ENCODE measurements at places on chromosomes 16 and 17.

- no peak for DNase-seq
Measured at GRCh38 chr16:3549906-3550305, 27.3 kb downstream of the NLRC3 start.

GRCh38 chr16:50534091-50534490, 14.1 kb upstream of the NKD1 start:
- DNase-seq = no peak

GRCh38 chr16:29745121-29745852, 503 bp downstream of the C16orf54 start:
- DNase-seq = no peak

DNA sequence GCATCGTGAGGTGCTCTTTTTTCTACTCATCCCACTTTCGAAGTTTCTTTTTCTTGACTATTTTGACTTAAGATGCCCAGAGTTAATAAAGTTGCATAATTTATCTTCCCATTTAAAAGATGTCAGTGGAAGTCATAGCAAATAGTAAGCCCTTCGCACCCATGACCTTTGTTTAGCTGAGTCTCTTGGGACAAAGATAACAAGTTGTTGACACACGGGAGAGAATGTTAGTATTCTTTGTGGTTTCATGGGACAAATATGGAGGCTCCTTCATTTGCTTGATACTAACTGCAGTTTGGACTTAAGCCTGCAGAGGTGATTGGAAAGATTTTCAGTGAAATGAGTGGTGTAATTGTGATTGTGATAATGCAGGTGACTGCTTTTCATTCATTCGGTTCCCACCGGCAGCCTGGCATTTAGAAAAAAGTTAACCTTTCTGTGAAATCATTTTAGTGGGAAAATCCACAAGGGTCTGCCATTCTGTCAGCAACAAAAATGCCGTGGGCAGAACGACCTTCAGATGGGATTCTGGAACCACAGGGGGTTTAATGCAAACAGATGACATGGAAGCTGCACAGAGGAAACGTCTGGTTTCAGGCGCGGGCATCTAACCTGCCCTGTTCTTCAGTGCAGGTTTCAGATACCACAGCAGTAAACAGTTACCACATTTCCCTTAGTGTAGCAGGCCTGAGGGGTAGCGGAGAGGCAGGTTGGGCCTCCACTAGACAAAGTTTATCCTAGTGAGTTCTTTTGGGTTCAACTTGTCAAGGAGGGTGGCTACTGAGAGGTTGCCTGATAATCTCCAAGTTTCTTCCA, 123.0 kb downstream of the RPTOR start:
- no peak for DNase-seq

GRCh38 chr17:59763861-59764260, 56.4 kb downstream of the VMP1 start:
- no peak for DNase-seq

DNA sequence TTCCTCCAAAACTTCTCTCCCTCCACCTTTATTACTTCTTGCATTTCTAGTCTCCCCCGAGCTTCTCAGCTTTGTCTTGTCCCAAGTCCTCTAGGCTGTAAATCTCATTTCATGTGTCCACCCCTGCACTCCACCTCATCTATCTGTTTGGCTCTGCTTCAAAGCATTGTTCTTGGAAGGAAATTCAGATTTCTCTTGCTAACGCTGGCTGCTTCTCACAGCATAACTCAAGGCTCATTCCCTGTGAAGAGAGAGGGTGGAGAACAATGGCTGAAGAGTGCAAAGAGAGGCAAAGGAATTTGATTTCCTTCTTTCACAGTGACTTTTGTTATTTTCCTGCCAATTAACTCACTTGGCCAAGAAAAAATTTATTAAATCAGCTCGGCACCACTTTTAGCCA, 476.5 kb downstream of the TMEM114 start:
- no peak for DNase-seq

GRCh38 chr17:16484445-16485175, 7.4 kb downstream of the LRRC75A start:
- DNase-seq = no peak

- DNase-seq = no peak
Measured at GRCh38 chr17:27269201-27269600, 24.7 kb upstream of the WSB1 start.

- DNase-seq = no peak
Measured at GRCh38 chr17:57282296-57282695, 26.0 kb downstream of the MSI2 start.

- DNase-seq = no peak
Measured at GRCh38 chr17:32529604-32530003, 42.8 kb downstream of the CDK5R1 start.

- DNase-seq = no peak
Measured at GRCh38 chr16:74936902-74937560, 47.9 kb downstream of the WDR59 start.

- no peak for DNase-seq
Measured at GRCh38 chr16:16075488-16076422, 126.3 kb downstream of the ABCC1 start.

GRCh38 chr17:69268543-69269014, 40.0 kb upstream of the ABCA10 start:
- DNase-seq = no peak

DNA sequence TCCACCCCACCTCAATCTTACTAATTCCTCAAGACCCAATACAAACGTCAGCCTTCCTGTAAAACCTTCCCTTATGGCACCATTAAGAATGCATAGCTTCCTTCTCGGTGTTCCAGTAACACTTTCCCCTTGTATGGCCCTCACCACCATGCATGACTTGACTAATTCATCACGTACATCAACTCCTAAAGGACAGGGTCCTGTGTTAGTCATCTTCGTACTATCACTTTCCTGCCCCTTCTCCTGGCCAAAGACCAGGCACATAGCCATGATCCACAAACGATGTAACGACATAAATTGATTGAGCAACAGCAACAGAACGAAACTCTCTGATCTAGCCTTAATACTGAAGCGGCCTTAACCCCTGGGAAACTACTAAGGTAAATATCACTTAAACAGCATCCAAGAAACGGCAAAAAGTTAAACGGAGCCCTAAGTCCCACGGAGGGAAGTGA, 612 bp downstream of the PSMD12 start:
- DNase-seq = no peak

GRCh38 chr16:6177616-6178180, 1080.1 kb upstream of the EEF2KMT start:
- no peak for DNase-seq

DNA sequence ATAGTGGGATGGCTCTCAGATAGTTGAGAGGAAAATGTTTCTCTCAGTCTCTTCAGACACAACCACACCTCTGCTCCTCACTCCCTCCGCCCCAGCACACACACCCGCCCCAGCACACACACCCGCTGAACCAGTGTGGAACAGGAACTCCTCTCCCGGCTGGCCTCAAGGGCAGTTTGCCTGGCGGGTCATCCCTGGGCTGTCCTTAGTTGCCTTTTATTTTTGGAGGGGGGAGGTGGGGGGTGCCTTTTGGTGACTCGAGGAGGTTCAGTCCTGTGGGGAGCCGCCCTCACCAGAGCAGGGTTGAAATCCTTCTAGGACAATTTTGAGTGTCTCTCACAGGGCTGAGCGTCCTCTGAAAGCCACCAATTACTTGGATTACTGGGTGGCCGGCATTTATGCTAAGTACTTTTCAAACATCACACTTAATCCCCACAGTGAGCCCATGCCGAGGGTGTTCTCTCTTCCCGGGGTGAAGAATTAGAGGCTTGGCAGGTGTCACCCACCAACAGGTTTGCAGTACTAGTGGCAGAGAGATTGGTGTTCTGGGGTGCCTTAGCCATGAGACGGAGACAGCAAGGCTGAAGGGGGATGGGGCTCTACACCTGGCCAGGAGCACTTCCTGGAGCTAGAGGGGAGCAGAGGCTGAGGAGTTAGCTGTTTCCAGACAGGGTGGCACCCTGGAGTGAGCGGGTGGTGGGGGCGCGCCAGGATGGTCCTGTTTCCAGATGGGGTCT, 2.8 kb downstream of the RASD1 start:
- no peak for DNase-seq

- no peak for DNase-seq
Measured at GRCh38 chr16:11655655-11656054, 12.6 kb upstream of the SNN start.

DNA sequence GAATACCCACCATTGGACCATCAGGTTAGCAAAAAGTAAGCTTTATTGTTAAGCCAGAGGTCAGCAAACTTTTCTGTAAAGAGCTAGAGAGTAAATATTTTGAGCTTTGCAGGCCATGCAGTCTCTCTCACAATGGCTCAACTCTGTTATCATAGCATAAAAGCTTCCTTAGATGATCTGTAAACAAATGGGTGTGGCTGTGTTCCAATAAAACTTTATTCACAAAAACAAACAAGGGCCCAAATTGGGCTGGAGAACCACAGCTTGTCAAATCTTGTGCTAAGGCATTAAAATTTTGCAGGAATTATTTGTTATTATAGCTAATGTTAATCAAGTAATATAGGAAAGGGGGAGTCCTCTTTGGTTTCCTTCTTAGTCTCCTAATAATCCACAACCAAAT, 153.6 kb downstream of the GRIN2A start:
- no peak for DNase-seq

- DNase-seq = no peak
Measured at GRCh38 chr16:4947722-4948503, 10.2 kb upstream of the SEC14L5 start.

- DNase-seq = no peak
Measured at GRCh38 chr16:54690710-54691109, 240.0 kb upstream of the IRX5 start.

GRCh38 chr17:21242026-21242697, 11.0 kb downstream of the NATD1 start:
- DNase-seq = no peak

- DNase-seq = no peak
Measured at GRCh38 chr16:12193692-12194091, 217.2 kb downstream of the SNX29 start.

- no peak for DNase-seq
Measured at GRCh38 chr16:4410335-4411075, 5.9 kb downstream of the CORO7 start.

DNA sequence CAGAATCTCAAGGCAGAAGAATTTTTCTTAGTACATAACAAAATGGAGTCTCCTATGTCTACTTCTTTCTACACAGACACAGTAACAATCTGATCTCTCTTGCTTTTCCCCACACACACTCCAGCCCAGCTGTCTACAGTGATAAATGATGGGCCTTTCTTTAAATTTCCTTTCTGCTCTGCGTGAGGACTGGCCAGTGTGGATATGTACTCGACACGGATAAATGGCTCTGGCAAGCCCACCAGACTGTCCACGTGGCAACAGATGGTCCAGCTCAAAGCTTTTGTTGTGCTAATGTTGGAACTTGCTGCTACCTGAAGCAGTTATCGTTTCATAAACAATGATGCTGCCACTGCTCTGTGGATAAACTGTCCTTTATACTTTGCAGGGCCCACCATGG, 410.7 kb downstream of the TMEM114 start:
- no peak for DNase-seq

GRCh38 chr17:14308636-14308964, 7.7 kb downstream of the HS3ST3B1 start:
- DNase-seq = no peak

DNA sequence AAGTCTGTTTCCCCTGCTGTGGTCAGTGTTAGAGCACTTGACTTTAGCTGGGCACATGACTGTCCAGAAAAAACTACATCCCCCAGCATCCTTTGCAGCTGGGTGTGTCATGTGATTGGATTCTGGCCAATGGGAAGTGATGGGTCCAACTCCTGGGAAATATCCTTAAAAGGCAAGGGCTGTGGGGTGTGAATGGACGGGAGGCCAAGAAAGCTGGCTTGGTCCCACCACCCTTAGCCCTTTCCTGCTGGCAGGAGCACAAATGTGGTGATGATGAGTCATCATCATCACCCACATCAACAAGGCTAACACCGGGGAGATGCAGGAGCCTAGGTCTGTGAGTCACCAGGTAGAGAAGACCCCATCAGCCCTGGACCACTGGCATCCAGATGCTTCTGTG, 341.7 kb downstream of the C16orf95 start:
- DNase-seq = no peak

DNA sequence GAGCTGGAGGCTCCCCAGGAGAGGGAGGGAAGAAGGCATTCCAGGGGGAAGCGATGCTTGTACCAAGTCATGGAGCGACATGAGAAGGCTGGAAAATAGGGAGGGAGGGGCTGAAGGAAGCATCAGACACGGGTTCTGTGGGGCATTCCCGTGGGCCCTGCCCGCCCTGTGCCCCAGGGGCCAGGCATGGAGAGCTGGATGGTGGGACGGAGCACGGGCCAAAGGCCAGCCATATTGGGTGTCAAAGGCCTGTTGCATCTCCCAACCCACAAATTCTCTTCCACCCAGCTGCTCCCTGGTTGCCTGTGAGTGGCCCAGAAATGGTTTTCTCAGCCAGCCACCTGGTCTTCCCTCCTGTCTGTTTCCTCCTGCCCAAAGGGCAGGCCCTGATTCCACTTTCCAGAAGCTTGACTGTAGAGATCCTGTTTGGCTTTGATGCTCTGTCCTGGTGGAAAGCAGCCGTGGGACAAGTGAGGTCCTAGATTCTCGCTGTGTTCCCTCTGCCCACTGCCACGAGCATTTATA, 3.2 kb downstream of the CDR2L start:
- no peak for DNase-seq

DNA sequence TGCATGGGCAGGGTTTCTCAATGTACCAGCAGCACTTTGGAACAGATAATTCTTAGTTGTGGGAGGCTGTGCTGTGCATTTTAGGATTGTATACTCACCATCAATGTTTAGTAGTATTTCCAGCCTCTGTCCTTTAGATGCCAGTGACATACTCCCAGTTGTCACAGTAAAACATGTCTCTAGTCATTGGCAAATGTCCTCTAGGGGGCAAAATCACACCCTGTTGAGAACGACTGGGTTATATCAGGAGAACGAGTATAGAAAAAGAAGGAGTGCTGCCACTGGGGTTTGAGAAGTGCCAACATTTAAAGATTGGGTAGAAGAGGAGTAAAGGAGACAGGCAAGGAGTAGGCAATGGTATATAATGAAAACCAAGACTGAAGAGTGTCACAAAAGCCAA, 37.9 kb upstream of the SMIM36 start:
- no peak for DNase-seq

- DNase-seq = no peak
Measured at GRCh38 chr17:3907483-3908216, 8.6 kb downstream of the P2RX1 start.

GRCh38 chr16:31216422-31217135, at the start of gene PYDC1:
TSS of gene PYDC1 (minus strand) at chr16:31217135. CDS start at chr16:31217028, 107 bp downstream.
- no peak for DNase-seq

- no peak for DNase-seq
Measured at GRCh38 chr17:67439269-67439668, 62.2 kb downstream of the PITPNC1 start.

- DNase-seq = no peak
Measured at GRCh38 chr16:19366391-19366790, 51.3 kb upstream of the TMC5 start.

GRCh38 chr17:48335858-48336500, 94.0 kb downstream of the SKAP1 start:
- no peak for DNase-seq

DNA sequence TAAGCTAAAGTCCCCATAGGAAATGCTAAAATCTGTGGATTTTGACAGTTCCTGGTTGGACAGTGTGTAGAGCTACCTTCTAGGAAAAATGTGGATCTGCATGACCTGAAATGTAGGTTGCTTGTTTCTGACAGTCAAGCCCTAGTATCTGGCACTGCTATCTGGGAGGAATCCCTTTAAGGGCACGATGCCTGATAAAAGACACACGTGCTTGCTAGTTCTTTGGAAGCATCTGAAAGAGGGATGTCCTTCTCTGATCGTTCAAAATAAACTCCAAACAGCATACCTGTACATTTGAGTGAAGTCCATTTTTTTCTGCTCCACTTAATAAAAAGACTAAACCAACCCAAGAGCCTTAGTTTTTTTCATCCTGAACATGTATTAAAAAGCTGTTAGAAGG, 101.3 kb downstream of the CDK5R1 start:
- no peak for DNase-seq

- DNase-seq = no peak
Measured at GRCh38 chr17:60361889-60362288, 30.0 kb downstream of the USP32 start.

Data from stimulated activated CD8-positive, alpha-beta memory T cell treated with anti-CD3 and anti-CD28 coated beads, Interleukin-15, amount 100 ng/mL, for 1 hour (primary cell).